CD4-positive, alpha-beta T cell treated with Interleukin-4 for 4 hours (primary cell): ENCODE measurements at places on chromosomes 12 and 14.

DNA sequence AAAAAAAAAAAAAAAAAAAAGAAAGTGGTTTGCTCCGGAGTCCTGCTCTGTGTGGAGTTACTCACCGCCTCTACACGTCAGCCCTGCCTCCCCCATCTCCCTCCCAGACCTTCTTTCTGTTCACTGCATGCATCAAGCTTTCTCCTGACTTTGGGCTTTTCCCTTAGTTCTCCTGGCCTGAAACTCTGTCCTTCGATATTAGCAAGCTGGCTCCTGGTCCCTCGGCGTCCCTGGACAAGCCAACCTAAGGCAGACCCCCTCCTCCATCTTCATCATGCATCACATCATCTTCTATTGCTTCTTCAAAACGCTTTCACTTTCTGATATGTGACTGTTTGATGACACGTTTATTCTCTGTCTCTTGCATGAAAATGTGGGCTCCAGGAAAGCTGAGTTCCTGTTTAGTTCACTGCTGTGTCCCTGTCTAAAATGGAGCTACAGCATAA, 40.6 kb downstream of the SLC15A4 start:
- peak; percentile 34 for DNase-seq

- DNase-seq = no peak
Measured at GRCh38 chr12:94674051-94674451, 23.7 kb upstream of the TMCC3 start.

DNA sequence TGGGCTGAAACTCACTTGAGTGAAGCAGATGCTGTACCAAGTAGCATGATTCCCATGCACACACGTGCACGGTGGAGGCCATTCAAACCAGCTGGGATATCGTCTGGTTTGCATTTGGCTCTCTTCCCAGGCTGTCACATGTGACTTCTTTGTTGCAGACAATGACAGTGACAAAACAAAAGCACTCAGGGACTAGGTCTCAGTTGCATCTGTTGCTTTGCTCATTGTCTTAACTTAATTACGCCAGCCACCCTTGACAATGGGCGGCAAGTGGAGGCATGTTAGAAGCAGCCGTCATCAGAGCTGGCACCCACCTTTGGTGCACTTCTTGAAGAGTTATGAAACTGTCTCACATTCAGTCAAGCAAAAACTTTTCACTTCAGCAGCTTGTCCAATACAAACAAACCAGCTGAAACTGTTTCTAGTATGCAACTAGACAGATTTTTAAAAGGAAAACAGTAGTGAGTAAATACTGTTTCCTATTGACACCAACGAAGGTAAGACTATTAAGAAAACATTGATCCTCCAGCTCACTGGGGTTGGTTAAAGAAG, 74.3 kb downstream of the IGF1 start:
- no peak for DNase-seq

DNA sequence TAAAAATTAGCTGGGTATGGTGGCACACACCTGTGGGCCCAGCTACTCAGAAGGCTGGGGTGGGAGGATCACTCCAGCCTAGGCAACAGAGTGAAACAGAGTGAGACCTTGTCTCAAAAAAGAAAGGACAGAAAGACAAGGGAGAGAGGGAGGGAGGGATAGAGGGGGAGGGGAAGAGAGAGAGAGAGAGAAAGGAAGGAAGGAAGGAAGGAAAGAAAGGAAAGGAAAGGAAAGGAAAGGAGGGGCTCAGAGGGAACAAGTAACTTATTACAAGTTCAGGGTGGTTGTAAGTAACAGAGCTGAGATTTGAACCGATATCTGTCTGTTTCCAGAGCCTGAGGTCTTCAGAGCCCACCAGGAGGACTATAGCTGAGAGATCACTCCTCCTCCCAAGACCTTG, 8.3 kb downstream of the IFFO1 start:
- no peak for DNase-seq

- peak; percentile 68 for DNase-seq
Measured at GRCh38 chr12:57001448-57001906, 4.9 kb downstream of the ZBTB39 start.

GRCh38 chr14:95098984-95099599, 58.2 kb downstream of the DICER1 start:
- peak; percentile 27 for DNase-seq

DNA sequence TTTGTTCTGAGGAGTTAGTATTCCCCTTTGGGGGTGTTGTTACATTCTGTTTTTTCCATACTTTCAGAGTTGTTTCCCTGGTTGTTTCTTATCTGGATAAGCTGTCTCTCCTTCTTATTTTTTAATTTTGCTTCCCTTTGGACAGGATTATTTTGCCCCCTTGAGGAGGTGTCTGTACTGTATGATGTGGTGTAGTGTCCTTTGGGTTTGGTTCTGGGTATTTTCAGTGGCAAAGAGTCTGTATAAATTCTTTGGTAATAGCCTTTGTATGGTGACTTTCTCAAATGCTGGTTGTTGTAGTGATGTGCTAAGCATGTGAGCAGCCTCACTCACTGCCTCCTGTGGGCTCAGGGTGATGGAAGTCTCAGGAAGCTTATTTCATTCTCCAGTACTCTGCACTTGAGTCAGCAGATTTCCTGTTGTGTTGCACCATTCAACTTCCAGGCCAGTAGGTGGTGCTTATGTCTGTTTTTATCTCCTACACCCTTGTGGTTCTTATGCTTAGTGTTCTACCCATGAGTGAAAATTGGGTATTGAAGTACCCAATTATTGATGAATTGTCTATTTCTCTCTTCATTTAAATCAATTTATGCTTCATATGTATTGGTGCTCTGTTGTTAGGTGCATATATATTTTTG, 103.3 kb upstream of the PMCH start:
- peak; percentile 13 for DNase-seq

- DNase-seq = no peak
Measured at GRCh38 chr12:14994610-14995009, 21.8 kb downstream of the PDE6H start.

- DNase-seq = no peak
Measured at GRCh38 chr12:85923767-85924331, 49.8 kb downstream of the NTS start.

GRCh38 chr12:93785249-93786010, 108.3 kb downstream of the CRADD start:
- DNase-seq = peak; percentile 64

GRCh38 chr14:32050878-32051277, 26.2 kb upstream of the ARHGAP5 start:
- no peak for DNase-seq

DNA sequence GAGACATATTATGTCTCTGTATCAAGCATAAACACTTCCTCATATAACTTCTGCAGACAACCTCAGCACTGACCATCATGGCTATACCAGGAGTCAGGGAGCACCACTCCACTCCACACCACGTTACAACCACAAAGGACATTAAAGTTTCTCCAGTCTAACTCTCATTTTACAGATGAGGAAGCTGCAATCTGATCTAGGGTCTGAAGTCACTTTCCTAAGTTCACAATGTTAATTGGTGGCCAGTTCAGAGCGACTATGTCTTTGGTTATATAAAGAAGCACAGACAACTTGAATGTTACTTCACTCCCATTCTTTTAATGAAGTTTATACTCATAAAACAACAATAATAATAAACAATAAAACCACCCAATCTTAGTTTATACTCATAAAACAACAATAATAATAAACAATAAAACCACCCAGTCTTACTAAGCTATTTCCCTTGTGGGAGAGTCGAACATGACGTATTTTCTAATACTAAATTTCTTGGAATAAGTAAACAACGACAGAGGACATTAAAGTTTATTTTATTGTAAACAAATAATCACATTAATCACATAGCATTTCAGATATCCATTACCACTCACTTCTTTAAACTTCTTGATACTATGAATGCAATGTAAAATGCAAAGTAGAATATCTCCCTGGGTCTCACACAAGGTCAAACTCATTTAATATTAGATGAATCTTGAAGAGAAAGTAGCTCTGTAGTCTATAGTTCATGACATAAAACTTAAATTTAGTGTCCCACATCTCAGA, 72.4 kb upstream of the SSTR1 start:
- DNase-seq = no peak

- DNase-seq = no peak
Measured at GRCh38 chr14:69137843-69138535, 14.9 kb downstream of the DCAF5 start.

GRCh38 chr14:92637228-92637627, 111.2 kb downstream of the LGMN start:
- no peak for DNase-seq
